Stimulated activated CD4-positive, alpha-beta T cell treated with anti-CD3 and anti-CD28 coated beads, Interleukin-4, amount 100 ng/mL, for 24 hours (primary cell): ENCODE measurements at places on chromosomes 2 and 18.

GRCh38 chr2:45797451-45798230 lies 146.2 kb downstream of the PRKCE start:
- DNase-seq, result no peak

DNA sequence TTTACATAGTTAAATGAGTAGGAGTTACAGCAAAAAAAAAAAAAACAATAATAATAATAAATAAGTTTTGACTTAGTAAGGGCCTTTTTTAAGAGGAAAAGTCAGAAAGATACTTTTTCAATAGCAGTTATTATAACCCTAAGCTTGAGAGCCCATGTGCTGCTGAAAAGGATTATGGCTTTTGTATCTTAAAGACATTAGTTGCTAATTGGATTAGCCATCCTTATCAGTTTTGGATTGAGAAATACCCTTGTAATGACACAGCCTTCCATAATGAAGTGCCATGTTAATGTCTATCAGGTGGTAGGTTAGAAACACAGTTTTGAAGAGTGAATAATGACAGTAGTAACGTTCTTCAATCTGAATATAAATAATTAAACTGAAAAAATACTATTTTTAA lies 554.0 kb downstream of the RIT2 start:
- no peak for DNase-seq

DNA sequence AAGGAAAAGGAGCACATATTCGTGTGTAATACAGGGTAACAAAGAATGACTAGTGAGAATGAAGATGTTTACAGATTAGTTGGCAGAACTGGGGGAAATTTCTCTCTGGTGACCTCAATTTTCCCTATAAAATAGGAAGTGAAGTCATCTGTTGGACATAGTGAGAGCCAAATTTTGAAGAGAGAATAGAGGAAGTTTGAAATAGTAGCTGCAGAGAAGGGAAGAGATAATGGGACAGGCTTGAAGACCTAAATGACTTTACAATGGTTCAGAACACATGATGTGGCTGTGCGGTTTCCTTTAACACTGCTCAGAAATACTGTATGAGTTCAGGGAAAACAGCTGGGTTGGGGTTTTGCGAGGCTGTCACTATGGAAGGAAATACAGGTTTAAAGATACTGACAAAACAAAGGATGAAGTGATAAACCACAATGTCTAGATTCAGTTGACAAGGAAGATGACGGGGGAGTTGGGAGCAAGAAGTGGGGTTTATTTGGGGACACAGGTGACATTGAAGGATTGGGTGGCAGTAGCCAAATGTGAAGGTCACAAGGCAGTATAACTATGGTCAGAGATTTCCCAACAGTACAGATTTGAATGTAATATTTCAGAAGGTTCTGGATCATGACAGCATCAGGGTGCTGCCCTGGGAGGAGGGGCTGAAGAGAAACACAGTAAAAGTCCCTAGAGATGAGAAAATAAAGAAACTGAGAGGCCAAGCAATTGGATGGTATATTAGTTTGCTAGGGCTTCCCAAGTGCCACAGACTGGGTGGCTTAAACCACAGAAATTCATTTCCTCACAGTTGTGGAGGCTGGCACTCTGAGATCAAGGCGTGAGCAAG lies 82.6 kb upstream of the TANK start:
- peak; percentile 75 for DNase-seq

DNA sequence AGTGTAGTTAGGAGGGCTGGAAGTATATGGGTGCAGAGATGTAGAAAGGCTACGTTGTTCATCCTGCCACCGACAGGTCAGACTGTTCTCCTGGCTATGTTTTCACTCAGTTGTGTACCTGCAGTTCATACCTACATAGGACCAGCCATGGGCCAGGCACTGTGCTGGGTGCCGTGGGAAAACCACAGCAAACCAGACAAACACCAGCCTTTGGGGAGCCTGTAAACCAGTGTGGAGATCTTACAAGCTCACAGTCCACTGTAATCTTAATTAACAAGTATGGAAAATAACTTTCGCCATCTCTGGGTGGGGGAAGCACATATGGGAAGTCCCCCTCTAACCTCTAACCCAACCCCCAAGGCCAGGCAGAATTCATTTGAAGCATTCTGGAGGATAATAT lies 12.7 kb downstream of the NCK2 start:
- DNase-seq, result no peak

- DNase-seq, result no peak
These were observed 41.6 kb downstream of the LRRC30 start for GRCh38 chr18:7272311-7273049.

DNA sequence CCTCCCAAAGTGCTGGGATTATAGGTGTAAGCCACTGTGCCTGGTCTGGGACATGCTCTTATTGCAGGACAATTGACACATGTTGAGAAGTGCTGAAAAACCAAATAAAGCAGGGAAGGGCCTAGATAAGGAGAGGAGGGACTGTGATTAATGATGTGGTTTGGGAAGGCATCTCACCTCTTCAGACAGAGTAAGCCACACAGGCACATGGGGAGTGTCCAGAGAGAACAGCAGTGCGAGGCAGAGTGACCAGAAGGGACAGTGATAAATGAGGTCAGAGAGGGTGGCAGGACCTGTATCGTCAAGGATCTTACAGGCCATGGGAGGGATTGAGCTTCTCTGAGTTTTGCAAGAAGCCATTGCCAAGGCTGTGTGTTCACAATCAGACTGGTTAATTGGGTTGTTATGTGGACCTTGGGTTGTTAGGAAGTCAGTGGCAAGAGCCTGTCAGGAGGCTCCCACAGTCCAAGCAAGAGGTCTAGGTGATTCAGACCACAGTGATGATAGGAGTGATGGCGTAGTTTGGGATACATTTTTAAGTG lies 58.5 kb downstream of the EIF5B start:
- DNase-seq, result no peak

GRCh38 chr2:211061612-211062296 lies 505.4 kb downstream of the CPS1 start:
- DNase-seq, result no peak

- DNase-seq, result no peak
These were observed 126.8 kb downstream of the CLIP4 start for GRCh38 chr2:29241955-29242565.

DNA sequence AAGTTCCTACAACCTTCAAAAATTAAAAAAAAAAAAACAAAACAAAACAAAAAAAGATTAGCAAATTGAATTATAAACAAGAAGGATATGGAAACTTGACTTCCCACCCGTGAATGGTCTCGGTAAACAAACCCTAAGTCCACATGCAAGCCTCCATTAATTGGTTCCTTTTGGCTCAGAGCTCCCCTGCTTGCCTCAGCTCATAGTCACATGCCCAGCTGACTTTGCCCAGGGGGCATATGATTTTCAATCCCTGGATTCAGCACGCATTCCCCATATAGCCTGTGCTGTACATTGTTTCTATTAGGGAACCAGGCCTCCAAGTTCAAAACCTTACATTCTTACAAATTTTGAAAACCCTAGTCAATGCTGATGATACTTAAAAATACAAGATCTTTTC lies 95.0 kb downstream of the PID1 start:
- no peak for DNase-seq

- no peak for DNase-seq
These were observed 41.9 kb downstream of the PRKD3 start for GRCh38 chr2:37282746-37283145.

- DNase-seq, result no peak
These were observed 379.5 kb downstream of the ZNF516 start for GRCh38 chr18:76115580-76115979.

- no peak for DNase-seq
These were observed 648.1 kb downstream of the LRP1B start for GRCh38 chr2:141482697-141483096.

DNA sequence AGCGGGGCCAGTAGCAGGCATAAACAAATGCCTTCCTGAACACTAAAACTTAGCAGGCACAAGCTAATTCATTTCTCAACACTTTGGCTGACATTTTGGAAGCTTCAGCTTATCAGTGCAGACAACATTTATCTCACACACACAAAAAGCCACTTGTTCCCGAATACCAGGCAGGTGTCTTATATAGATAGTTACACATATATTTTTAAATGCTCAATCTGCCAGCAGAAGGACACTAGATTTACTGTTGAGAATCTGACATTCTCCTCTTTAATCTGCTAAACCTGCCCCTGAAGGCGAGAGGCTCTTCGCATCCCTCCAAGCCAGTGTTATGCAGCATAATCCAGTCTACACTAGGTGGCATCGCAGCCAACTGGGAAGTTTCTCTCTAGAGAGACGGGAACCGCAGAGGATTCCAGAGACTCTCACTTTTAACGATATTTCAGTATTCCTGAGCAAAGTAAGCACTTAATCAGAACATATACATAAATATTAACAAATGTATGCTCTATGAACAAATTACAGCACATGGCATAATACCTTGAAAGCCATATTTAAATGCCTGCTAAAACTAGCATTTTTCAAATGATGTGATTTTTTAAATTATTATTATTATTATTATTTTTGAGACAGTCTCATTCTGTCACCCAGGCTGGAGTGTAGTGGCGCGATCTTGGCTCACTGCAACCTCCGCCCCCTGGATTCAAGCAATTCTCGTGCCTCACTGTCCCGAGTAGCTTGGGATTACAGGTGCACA lies 90.2 kb upstream of the SCG2 start:
- DNase-seq, result no peak

GRCh38 chr2:194257095-194257494 lies 1399.9 kb upstream of the SLC39A10 start:
- no peak for DNase-seq

GRCh38 chr2:95329891-95330793 lies 33.0 kb downstream of the KCNIP3 start:
- no peak for DNase-seq

- no peak for DNase-seq
These were observed 27.5 kb downstream of the SP100 start for GRCh38 chr2:230443541-230443940.
